Mucosa of gallbladder (tissue), 1 donor: ENCODE measurements at places on chromosomes 7 and 10. TPM values are rescaled to one million over a fixed set of nuclear protein-coding genes. Genes with fewer than 3 reads are reported as not detected.

GRCh38 chr7:20282959-20283358 lies 47.7 kb upstream of the ITGB8 start:
- no peak for DNase-seq

DNA sequence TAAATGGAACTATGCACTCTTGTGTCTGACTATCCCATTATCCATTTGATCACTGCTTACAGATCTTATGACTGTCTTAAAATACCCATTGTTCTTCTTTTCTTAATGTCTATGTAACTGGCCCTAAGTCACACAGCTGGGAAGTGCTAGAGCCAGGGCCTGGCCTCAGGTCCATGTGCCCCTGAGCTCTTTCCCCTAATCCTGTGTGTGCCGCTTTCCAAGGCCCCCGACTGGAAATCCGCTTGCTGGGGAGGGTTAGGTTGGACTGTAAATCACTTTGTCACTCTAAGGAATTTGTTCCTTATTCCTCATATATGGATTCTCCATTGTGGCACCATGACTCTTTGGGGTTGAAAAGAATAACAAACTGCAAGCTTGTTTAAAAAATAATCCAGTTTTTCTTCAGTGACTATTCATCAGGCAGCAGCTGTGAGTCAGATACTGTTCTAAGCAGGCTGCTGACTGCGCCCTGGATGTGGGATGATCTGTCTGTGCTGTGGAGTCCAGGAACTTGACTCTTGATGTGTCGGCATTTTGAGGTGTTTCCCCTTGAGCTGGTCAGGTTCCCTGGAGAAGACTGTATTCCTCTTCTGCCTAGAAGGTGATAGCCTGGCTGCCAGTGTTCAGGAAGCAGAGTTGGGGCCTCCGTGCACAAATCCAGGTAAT lies 236.3 kb downstream of the SDK1 start:
- no peak for DNase-seq

GRCh38 chr10:106816318-106817085 lies 348.0 kb downstream of the SORCS1 start:
- no peak for DNase-seq

DNA sequence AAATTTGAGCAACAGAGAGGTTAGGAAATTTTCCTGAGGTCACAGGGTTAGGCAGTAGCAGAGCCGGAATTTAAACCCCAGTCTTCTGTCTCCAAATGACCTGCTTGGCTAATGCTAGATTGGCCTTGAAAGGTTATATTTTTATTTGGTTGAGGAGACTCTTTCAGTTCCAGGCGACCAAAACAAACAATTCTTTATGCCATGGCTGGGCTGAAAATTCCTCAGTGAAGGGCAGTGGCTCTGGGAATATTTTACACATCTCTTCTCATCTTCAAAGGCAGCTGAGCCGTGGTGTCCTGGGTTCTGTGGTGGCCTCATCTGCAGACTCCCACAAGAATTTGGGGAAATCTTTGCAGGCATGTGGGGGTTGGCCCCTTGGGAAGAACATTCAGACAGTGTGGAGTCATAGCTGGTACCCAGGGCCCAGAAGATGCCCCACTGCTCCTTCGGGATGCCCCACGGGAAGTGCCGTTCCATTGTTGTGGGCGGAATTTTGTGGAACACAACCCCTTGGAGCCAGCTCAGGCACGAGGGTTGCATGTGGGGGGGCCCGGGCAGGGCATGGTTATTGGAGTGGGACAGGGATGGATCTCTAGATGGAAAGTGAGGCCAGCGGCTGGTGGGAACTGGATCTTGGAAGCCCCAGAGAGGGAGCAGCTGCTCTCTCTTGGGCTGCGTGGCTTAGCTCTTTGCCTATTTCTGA lies 33.2 kb downstream of the RPS24 start:
- no peak for DNase-seq

GRCh38 chr10:104957178-104957841 lies 316.2 kb downstream of the SORCS3 start:
- DNase-seq, result no peak

GRCh38 chr7:103391976-103392375 lies 44.5 kb downstream of the PSMC2 start:
- DNase-seq, result no peak

GRCh38 chr10:100826031-100826651 lies 80.8 kb downstream of the PAX2 start:
- no peak for DNase-seq

- DNase-seq, result no peak
Observed at GRCh38 chr10:22437620-22438588, 92.6 kb downstream of the SPAG6 start.

DNA sequence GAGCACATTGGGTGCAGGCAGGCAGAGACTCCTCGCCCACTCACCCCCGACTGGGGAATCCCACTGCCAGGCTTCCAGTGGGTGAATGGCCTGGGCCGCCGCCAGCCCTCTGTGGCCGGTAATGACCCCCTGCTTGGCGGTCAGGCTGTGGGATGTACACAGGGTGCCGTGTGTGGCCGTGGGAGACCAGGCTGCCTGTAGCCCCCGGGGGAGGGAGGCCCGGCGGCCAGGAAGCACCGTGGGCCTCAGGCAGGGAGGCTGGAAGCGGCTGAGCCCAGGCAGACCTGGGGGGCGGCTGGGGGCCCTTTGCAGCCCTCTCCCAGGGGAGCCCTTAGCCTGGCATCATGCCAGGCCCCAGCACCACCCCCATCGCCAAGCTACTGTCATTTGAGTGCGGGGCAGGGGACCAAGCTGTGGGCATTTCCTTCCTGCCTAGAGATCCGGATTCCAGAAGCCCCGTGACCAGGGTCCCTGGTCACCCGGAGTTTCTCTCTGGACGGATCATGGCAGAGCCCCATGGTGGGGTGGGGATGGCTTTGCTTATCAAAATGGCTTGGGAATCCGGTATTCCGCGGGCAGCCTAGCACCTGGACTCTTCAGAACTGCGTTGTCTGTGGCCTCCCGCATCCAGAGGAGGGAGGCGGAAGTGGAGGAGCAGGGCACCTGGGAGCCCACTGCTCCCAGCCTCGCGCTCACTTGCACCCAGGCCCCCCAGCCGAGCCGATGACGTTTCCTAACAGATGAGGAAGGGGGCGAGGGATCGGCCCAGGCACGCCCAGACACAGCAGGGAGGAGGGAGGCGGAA lies 1.1 kb downstream of the TTYH3 start:
- DNase-seq, result peak; percentile 56

- DNase-seq, result no peak
Observed at GRCh38 chr10:129459762-129460539, 7.1 kb upstream of the MGMT start.

- DNase-seq, result no peak
Observed at GRCh38 chr7:70267381-70268120, 669.3 kb downstream of the AUTS2 start.

- no peak for DNase-seq
Observed at GRCh38 chr7:16356301-16356958, 64.9 kb downstream of the CRPPA start.

DNA sequence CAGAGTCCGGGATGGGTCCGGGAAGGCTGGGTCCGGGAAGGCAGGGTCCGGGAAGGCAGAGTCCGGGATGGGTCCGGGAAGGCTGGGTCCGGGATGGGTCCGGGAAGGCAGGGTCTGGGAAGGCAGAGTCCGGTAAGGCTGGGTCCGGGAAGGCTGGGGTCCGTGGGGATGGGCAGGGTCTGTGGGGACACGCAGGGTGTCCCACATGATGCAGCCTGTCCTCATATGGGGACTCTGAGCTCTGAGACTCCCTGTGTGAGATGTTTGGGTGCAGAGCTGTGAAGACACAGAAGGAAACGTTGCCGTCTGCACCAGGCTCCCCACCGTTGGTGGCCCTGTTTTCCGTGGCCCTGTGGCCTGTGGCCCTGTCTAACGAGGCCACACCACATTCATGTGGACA lies 45.7 kb upstream of the ADGRA1 start:
- no peak for DNase-seq

DNA sequence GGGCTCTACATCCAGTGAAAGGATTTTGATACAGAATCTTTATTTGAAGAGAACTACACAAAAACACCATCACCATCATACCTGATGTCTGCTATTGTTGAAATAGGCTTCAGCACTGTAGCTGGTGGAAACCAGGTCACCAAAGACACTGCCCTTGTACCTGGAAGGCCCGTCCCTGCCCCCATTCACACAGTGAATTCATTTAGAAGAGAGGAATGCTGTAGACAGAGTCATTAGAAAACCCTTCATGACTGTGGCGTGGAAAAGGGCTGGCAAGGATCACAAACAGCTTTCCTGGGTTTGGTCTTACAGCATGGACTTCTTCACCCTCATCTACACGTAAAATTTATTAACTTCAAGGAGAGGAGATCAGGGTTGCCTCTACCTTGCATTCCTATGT lies 202.0 kb upstream of the NRP1 start:
- no peak for DNase-seq

DNA sequence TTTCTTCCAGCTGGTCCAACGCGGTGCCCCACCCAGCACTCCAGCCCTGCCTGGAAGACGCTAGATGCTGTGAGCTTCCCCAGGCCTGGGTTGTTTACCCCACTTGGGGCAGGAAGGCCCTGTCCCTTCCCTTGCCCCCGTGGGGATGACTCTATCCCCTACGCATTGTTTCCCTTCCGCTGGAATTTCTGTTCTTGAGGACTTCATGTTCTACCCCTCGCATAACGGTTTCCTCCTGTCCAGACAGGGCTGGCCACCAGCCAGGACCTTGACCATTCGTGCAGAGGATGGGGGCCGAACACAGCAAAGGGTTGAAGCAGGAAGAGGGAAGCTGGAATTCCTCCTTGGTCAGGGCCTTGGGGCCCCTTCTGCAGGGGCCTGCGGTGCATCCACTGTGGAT lies 14.7 kb upstream of the SERPINE1 start:
- DNase-seq, result no peak

DNA sequence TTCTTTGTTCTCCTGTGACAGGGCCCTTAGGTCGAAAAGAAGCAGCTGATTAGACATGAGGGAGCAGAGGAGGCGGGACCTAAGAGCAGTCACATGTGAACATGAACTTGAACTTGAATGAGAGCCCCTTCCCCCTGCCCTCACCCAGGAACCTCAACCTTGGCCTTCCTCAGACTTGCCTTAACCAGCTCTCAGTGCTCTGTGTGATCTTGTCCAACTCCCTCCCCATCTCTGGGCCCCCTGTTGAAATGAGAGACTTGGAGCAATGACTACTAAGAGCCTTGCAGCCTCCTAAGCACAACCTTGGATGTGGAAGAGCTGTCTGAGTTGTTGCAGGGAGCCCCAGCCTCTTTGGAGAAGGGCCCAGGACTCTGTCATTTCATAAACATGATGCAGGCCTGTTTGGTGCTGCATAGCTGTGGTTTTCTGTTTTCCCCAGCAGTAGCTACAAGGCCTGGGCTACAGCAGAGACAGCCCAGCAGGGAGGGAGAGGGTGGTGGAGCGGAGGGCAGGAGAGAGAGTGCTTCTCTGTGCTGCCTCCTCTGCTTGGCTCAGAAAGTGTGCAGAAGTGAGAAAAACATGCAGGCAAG lies 123.9 kb upstream of the ZMIZ1 start:
- peak; percentile 74 for DNase-seq

DNA sequence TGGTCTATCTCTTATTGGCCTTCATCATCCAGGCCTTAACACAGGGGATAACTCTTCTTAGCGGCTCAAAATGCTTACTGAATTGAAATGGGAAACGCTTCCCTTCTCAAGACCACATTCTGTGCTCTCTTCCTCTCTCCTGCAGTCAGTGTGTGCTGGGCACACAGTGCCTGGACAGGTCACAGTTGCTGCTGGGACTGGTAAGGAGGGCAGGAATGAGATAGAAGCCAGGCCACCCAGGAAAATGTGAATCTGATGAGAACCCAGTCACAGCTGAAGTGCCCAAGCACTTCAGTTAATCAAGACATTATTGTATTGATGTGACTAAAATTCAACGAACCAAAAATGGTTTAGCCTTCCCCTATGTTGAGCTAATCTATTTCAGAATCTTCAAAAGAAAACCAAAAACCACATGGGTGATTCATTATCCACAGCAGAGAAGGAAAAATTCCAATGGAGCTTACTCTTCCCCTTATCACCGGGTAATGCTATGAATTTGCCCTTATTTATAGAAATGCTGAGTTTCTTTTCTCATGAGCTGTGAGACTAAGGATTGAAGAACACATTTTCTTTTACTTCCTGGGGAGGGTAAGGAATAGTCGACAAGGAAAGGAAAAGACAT lies 41.2 kb upstream of the PLPP4 start:
- DNase-seq, result no peak

DNA sequence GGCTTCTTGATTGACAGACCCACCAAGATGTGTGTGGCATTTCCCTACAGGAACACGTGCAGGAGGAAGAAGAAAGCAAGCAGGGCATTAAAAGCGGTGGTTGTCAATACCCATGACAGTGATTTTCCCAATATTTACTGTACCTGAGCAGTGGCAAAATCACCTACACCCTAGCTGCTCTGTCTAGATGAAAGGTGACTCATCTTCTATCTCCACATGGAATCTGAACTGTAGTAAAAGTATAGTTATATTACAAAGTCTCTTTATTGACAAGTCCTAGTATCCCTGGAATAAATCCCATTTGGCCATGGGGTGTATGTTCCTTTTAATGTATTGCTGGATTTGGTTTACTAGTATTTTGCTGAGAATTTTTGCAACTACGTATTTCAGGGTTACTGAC lies 458.8 kb upstream of the SORCS1 start:
- no peak for DNase-seq

- DNase-seq, result no peak
Observed at GRCh38 chr7:46812101-46812675, 769.7 kb downstream of the TNS3 start.

GRCh38 chr10:71769279-71769823 lies 4.0 kb downstream of the VSIR start:
- DNase-seq, result no peak

- peak; percentile 80 for DNase-seq
Observed at GRCh38 chr7:87220026-87220733, 648 bp upstream of the TMEM243 start.

DNA sequence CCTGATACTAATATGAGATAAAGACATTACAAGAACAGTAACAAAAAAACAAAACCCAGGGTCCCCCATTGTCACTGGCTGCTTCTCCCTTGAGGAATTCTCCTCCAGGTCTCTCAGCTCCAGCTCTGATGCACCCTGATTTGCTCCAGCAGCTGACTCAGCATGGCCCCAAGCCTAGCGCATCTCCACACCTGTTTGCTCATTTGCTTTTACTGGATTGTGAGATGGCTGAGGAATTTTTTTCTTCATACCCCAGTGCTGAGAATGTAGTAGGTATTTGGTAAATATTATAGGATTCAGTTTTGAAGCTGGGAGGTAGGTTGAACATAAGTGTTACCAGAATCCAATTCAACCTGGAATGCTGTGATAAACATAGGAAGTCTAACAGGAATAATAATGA lies 171.9 kb downstream of the PKD1L1 start:
- DNase-seq, result no peak

Gene TRIM73
- total RNA-seq, result 6.0 TPM

Gene GRM3
- 0.09 TPM for total RNA-seq

Gene LRIT1
- total RNA-seq, result not detected

Gene ZNF853
- 11.2 TPM for total RNA-seq

Gene CHAT
- total RNA-seq, result 0.86 TPM

Gene CUZD1
- total RNA-seq, result 2.7 TPM

Gene AGAP9
- 10.8 TPM for total RNA-seq

Gene HOXA2
- 0.52 TPM for total RNA-seq

Gene FGFBP3
- 0.72 TPM for total RNA-seq

Gene BMPER
- 5.0 TPM for total RNA-seq

Gene LLCFC1
- total RNA-seq, result not detected

Gene MINDY4
- total RNA-seq, result 23.1 TPM

Gene TRIM50
- 1.3 TPM for total RNA-seq

Gene PSTK
- 9.4 TPM for total RNA-seq

Gene TMEM254
- 37.7 TPM for total RNA-seq

Gene SFTPD
- total RNA-seq, result 0.52 TPM

Gene PDE1C
- total RNA-seq, result 2.4 TPM
